Right atrium auricular region (tissue), 2 donors: ENCODE measurements at places on chromosomes 12 and 14. TPM values are rescaled to one million over a fixed set of nuclear protein-coding genes. Genes with fewer than 3 reads are reported as not detected.

Gene RNF212B
- total RNA-seq = not detected

Gene TCL1B
- not detected for total RNA-seq

Gene NAV3
- 5.1 TPM for total RNA-seq

Gene CCDC77
- 2.6 TPM for total RNA-seq

- H3K4me3 ChIP-seq = no peak overlapping the region
- H3K4me1 ChIP-seq = no peaks in the 10 kb centered on the region
- H3K27ac ChIP-seq = no peak overlapping the region
Observed at GRCh38 chr14:35304812-35305462, 12.8 kb downstream of the PSMA6 start.

GRCh38 chr12:93184672-93185368, 192.9 kb upstream of the NUDT4 start:
- H3K4me1 ChIP-seq = no peaks in the 10 kb centered on the region
- DNase-seq = no peak
- H3K27ac ChIP-seq = peak overlapping the region; percentile 91
- H3K4me3 ChIP-seq = no peak overlapping the region
